Activated CD8-positive, alpha-beta memory T cell treated with anti-CD3 and anti-CD28 coated beads, Interleukin-2, amount 10 ng/mL, durations not matched to agents 7 days and 5 days (primary cell): ENCODE measurements at places on chromosomes 1 and 21. TPM values are rescaled to one million over a fixed set of nuclear protein-coding genes. Genes with fewer than 3 reads are reported as not detected.

- H3K27me3 ChIP-seq: no peaks in the 10 kb centered on the region
- H3K4me1 ChIP-seq: peaks cover 9% of the 10 kb centered on the region
- H3K27ac ChIP-seq: no peak overlapping the region
- no peaks in the 10 kb centered on the region for H3K36me3 ChIP-seq
- DNase-seq: no peak
Observed at GRCh38 chr1:228172591-228173527, 7.3 kb downstream of the IBA57 start.

- peak overlapping the region; percentile 95 for H3K27ac ChIP-seq
- H3K4me3 ChIP-seq: peak overlapping the region; percentile 22
Observed at GRCh38 chr1:117654493-117655219, 48.8 kb downstream of the TENT5C start.

GRCh38 chr1:6776895-6777294 is 8.4 kb upstream of the CAMTA1 start:
- no peak overlapping the region for H3K27ac ChIP-seq
- no peak overlapping the region for H3K4me3 ChIP-seq
- H3K36me3 ChIP-seq: no peaks in the 10 kb centered on the region
- peaks cover 11% of the 10 kb centered on the region for H3K27me3 ChIP-seq

GRCh38 chr1:155890251-155890650 is 20.9 kb downstream of the RIT1 start:
- no peaks in the 10 kb centered on the region for H3K36me3 ChIP-seq
- no peak for DNase-seq
- no peak overlapping the region for H3K4me3 ChIP-seq
- peaks cover 15% of the 10 kb centered on the region for H3K4me1 ChIP-seq
- no peaks in the 10 kb centered on the region for H3K27me3 ChIP-seq

- H3K27ac ChIP-seq: no peak overlapping the region
- DNase-seq: no peak
- H3K4me3 ChIP-seq: no peak overlapping the region
- H3K36me3 ChIP-seq: peaks cover 26% of the 10 kb centered on the region
Observed at GRCh38 chr21:36076878-36077655, 7.2 kb downstream of the CBR1 start.

FCRL1 gene
- not detected for total RNA-seq

CCT8 gene
- total RNA-seq: 301 TPM
